ENCODE measurements at places on chromosomes 12 and 14.

- no peak for DNase-seq
Observed at GRCh38 chr12:113757221-113758002, 208.7 kb downstream of the RBM19 start.

DNA sequence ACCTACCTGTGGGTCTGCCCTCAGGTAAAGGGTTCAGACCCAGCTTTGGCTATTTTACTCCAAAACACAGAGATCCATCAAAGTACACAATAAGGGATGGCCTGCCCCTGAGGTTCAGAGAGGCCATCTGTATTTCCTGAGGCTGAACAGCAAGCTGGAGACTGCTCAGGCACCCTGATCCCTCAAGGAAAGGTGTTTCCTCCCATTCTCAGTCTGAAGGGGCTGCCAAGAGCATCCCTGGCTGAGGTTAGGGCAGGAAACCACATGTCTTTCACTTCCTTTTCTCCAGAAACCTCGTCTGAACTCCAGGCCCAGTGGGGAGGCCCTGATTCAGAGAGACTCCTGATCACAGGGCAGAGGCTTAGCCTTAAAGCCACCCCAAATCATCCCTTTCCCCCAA is 1.5 kb downstream of the RILPL1 start:
- DNase-seq: peak; percentile 22

DNA sequence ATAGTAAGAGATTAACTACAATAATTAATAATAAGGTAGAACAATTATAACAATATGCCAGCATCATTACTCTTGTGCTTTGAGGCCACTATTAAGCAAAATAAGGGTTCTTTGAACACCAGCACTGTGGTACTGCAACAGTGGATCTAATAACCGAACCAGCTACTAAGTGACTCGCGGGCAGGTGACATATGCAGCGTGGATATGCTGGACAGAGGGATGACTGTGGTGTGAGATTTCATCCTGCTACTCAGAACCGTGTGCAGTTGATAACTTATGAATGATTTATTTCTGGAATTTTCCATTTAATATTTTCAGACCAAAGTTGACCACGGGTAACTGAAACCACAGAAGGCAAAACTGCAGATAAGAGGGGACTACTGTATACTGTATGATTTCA is 34.4 kb downstream of the BMAL2 start:
- DNase-seq: peak; percentile 8

GRCh38 chr14:101103321-101103901 is 199.9 kb upstream of the RTL1 start:
- DNase-seq: no peak

Measured in fibroblast of the aortic adventitia (primary cell).